ENCODE measurements at places on chromosomes 7 and 10.

DNA sequence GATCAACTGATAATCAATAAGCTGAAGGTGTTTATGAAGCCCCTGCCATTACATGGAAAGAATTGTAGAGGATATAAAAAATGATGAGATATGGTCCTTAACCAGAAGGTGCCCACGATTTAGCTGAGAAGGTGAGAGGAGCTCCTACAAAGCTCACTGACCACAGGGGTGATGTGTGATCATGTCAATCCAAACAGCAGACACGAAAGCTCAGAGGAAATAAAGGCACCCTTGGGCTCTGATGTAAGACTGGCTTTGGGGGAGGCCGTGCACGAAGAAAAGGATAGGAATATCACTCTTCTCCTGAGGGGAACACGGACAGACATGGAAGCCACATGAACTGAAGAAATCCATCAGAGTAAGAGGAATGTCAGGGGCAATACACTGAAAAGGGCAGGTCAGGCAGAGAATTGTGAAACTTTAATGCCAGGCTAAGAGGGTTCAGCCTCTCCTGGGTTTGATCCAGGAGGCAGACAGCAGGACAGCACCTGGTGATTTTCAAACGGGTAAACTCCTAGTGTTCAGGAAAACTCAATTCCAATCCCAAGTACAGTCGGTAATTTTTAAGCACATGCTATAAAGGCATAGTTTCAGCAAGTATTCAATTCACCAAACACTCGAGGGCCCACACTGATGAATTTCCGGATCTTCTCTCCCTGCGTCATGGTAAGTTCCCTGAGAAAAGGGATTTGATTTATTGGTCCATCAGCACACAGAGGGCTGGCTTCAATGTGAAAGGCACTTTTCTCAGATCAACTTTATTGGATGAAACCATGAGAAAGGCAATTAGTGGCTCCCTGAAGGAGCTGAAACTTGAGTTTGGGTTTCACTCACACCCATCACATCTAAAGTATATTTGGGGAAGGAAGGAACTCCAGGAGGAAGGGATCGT is 163.8 kb downstream of the PRPF18 start:
- no peak for DNase-seq

- no peak for DNase-seq
Observed at GRCh38 chr10:14350006-14350405, 19.3 kb upstream of the FRMD4A start.

- no peak for DNase-seq
Observed at GRCh38 chr7:16986755-16987154, 105.0 kb upstream of the AGR3 start.

- no peak for DNase-seq
Observed at GRCh38 chr10:92284112-92284704, 6.7 kb downstream of the CPEB3 start.

DNA sequence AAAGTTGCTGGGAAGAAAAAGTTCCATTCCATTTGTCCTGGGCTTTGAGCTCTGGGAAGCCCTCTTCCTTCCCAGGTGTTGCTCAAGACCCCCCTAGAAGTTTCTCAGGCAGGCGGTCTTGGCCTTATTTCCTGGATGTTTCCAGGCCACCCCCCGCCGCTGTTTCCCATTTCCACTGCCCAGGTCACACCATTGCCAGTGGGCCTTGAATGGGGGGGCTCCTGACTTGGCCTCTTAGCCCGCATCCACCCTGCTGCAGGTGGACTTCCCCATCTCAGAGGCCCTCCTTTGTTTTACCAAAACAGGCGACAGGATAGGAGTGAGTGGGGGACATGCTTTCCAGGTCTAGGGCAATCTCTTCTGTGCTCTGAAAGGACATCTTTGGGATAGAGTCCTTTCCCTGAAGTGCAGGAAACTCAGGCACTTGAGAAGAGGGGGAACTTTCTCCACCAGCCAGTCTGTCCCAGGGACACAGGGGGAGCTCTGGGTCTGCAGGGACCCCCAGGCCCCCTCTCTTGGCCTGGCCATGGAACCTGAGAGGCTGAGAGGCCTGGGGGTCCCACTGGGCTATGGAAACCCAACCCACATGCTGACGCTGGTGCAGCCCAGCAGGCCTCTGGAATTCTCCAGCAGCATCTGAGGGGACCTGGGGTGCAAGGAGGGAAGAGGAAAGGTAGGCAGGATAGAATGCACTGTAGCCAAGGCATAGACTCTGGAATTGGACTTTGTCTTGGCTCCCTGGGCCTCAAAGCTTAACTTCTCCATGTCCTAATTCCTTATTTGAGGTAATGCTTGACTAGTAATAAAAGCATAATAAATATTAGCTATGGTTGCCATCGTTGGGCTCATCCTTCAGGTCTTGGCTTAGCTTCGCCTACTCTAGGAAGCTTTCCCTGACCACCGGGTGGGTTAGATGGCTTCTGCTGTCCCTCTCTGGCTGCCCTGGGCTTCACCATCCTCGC is 17.6 kb downstream of the NEURL1 start:
- no peak for DNase-seq

DNA sequence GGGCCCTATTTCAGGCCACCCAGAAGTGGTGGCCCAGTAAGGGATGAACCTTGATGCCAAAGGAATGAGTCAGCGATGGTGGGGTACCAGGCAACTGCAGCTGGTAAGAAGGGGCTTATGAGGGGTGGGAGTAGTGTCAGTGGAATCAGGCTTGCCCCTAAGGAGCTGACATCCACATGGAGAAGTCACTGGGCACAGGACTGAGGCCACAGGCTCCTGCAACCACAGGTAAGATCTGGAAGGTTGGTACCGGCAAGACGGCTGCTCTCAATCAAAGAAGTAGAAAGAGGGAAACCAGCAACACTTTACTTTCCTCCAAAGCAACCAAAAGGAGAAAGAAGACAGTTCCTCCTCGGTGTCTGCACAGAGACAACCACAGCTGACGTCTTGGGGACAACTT is 2.5 kb downstream of the GCK start:
- DNase-seq = no peak

- no peak for DNase-seq
Observed at GRCh38 chr7:75983471-75984129, 10.8 kb downstream of the TMEM120A start.

GRCh38 chr7:101399759-101400158 is 37.1 kb downstream of the COL26A1 start:
- no peak for DNase-seq

GRCh38 chr7:108450160-108450559 is 6.1 kb downstream of the NRCAM start:
- DNase-seq = no peak

- DNase-seq = no peak
Observed at GRCh38 chr7:30553546-30553945, 41.1 kb upstream of the GARS1 start.

GRCh38 chr7:121195874-121196273 is 132.9 kb upstream of the WNT16 start:
- DNase-seq = no peak

GRCh38 chr10:16809074-16809718 is 8.0 kb downstream of the RSU1 start:
- peak; percentile 16 for DNase-seq

GRCh38 chr7:117127585-117128168 is 174.4 kb downstream of the ST7 start:
- no peak for DNase-seq

- DNase-seq = no peak
Observed at GRCh38 chr10:132443605-132443982, 46.6 kb downstream of the PWWP2B start.

GRCh38 chr10:19054289-19054835 is 5.8 kb downstream of the MALRD1 start:
- no peak for DNase-seq

DNA sequence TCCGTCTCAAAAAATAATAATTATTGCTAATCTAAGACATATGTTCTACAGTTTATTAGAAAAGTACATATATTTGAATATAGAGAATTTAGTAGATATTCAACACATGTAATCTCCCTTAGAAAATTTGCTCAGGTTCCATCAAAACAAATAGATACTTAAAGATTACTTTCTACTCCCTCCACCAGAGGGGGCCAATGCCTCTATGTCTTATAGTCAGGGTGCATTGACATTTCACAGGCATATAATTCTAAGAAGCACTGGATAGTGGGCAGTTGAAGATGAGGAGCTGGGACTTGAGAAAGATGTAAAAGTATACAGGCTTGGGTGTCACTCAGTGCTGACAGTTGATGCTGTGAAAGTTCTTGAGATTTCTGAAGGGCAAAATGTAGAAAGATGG is 301.6 kb upstream of the HPS1 start:
- DNase-seq = no peak

GRCh38 chr7:69110450-69111050 is 487.7 kb upstream of the AUTS2 start:
- DNase-seq = no peak

DNA sequence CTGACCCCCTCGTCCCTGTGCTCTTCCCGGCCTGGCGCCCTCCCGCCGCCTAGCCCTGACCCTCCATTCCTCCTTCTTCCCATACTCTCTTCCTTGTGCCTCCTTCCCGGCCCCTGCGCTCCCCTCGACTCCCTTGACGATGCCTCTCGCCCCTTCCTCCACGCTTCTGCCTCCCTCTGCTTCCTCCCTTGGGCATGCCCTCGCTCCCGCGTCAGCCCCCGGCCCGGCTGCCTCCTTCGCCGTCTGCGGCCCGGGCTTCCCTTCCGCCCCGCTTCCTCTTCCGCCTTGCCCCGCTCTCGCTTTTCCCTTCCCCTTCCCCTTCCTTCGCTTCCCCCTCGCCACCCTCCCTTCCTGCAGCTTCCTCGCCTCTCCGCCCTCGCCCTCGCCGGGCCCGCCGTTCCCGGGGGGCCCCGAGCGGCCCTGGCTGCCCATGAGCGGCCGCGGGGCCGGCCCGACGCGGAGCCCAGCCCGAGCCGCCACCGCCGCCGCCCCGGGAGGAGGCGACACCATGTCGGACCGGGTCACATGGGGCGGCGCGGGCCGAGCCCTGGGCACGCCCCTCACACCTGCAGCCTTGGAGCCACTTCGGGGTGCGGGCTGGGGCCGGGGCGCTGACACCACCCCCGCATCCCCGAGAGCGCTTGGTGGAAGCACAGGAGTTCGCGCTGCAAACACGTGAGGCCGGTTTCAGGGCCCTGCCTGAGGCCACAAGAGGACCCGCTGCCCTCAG is at the start of gene FBXW4:
TSS of gene FBXW4 (minus strand) at position 497 of the 730 bp plus-strand sequence. CDS start at position 432, 65 bp downstream.
- peak; percentile 15 for DNase-seq

- DNase-seq = no peak
Observed at GRCh38 chr10:6409971-6410643, 170.0 kb downstream of the PRKCQ start.

DNA sequence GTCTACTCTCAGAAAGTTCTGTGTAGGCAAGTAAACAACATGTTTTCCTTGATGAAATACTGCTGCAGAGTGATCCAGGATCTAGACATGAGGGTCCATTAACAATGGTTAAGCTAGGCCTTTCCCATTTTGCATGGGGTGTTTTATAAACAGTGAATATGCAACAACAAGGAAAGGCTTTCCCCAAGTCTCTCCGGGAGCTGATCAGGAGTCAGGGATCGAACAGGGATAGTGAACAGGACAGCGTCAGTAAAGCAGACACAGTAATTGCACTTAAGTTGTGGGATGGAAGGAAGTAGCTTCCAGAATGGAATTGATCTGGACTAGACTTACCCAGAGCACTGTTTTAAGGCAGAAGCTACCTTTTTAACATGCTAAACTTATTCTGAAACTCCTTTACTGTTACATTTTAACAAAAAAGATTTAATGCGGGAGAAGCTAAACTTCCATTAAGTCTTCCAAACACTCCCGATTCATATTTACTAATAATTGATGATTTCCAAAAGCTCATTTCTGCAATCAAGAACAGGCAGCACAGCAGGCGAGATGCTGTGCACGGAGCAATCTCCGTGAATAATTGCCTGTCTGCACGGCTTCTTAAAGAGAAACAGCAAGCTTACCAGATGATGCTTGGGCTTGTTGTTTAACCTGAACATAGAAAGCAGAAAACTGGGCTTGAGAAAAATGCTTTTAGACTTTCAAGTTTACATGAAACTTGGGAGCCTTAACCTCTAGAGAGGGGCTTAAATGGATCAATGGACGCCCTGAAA is 50.3 kb upstream of the DOCK1 start:
- DNase-seq = no peak

GRCh38 chr7:7779888-7780287 is 61.5 kb upstream of the RPA3 start:
- DNase-seq = no peak

DNA sequence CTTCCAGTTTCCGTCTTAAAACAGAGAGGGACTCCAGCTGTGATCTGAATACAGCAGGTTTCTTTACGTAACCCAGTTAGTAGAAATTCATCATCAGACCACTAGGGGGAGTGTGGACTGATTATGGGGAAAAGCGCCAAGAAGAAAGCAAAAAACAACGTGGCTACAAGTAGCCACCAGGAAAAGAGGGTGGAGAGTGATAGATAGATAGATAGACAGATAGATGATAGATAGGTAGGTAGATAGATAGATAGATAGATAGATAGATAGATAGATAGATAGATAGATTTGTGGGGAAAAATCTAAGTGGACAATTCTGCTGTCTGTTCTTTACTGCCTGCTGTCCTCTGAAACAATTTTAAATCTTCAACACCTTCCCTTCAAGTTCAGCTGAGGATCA is 12.7 kb upstream of the AKR1B10 start:
- no peak for DNase-seq

- no peak for DNase-seq
Observed at GRCh38 chr7:141500608-141501007, 50.6 kb upstream of the AGK start.

DNA sequence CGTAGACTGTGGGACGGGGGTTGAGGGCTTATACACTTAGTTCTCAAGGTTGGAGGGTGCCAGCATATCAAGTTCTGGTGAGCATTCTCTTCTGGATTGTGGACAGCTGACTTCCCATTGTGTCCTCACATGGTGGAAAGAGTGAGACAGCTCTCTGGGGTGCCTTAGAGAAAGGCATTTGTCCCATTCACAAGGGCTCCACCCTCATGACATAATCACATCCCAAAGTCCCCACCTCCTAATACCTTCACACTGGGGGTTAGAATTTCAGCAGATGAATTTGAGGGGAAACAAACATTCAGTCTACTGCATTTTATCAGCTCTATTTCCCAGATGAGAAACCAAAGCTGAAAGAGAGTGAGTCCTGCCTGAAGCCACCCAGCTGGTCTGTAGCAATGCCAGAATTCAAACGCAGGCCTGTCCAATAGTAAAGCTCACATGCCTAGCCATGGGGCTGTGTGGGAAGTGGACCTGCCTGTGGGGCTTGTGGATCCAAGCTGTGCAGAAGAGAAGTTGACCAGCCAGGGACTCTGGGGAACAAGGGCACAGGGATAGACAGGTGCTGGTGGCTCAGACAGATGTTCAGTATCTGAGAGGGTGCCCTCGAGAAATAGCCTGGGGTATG is 34.9 kb upstream of the LOXL4 start:
- DNase-seq = no peak

DNA sequence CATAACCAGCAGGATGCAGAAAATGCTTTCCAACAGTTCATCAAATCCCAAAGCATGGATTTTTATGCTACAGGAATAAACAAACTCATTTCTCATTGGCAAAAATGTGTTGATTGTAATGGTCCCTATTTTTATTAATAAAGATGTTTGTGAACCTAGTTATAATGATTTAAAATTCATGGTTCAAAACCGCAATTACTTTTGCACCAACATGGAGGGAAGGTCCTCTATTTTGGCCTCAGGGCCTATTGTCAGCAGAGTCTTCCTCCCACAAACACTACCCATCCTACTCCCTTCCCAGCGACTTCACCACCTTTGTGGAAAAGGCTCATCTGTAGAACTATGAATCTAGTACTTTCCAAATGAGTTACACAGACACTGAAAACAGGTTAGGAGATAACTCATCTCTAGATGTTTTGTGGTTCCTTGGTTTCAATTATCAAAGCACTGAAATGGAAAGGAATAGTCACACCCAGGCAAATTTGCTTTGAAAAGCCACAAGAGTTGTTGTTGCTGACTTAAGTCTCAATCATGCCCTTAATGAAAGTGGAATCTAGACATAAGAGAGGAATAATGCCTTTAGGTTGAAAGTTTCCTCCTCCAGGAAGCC is 59.4 kb upstream of the FRMD4A start:
- DNase-seq = no peak

Measured in caudate nucleus (tissue), 63 donors.